Naive B cell (primary cell): ENCODE measurements at places on chromosomes 2 and 18. TPM values are rescaled to one million over a fixed set of nuclear protein-coding genes. Genes with fewer than 3 reads are reported as not detected.

GREB1L gene
- polyA plus RNA-seq, result 0.06 TPM

ELOA2 gene
- not detected for polyA plus RNA-seq

CYRIA gene
- polyA plus RNA-seq, result 14.7 TPM

CTNNA2 gene
- polyA plus RNA-seq, result not detected

PROM2 gene
- polyA plus RNA-seq, result not detected

KLHL30 gene
- not detected for polyA plus RNA-seq

ARHGAP15 gene
- polyA plus RNA-seq, result 208 TPM

SH3BP4 gene
- polyA plus RNA-seq, result 2.2 TPM

GAREM1 gene
- not detected for polyA plus RNA-seq

VAMP5 gene
- 68.5 TPM for polyA plus RNA-seq

- no peak for DNase-seq
These were observed 105.6 kb downstream of the MAP4K4 start for GRCh38 chr2:101803128-101803527.

DNA sequence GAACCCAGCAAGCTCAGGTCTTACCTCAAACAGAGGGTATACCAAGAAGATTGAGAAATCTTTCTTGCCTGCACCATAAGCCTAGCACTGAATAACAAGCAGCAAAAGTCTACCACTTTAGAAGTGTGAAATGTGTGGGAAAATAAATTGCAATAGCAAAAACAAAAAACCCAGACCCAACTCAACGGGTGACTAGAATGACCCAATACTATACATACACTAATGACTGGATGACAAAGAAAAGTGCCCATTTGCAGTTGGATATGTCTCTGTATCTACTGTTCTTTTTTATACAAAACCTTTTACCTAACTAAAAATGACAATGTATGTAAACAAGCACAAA lies 950.6 kb downstream of the TRIB2 start:
- no peak for DNase-seq

DNA sequence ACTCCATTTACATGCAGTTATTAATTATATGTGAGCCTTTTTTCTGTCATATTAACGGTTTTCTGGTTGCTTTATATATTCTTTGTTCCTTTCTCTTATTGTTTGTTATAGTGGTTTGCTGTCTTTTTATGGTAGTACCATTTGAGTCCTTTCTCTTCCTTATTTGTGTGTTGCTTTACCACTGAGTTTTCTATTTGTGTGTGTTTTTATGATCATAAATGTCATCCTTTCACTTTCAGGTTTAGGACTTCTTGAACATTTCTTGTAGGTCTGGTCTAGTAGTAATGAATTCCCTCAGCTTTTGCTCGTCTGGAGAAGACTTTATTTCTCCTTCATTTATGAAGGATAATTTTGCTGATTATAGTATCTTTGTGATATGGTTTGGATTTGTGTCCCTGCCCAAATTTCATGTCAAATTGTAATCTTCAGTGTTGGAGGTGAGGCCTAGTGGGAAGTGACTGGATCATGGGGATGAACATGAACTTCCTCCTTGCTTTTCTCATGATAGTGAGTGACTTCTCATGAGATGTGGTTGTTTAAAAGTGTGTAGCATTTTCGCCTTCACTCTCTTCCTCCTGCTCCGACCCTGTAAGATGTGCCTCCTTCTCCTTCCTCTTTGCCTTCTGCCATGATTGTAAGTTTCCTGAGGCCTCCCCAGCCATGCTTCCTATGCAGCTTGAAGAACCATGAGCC lies 11.5 kb downstream of the GCC2 start:
- DNase-seq, result no peak

GRCh38 chr2:204691911-204692510 lies 146.7 kb downstream of the PARD3B start:
- no peak for DNase-seq

DNA sequence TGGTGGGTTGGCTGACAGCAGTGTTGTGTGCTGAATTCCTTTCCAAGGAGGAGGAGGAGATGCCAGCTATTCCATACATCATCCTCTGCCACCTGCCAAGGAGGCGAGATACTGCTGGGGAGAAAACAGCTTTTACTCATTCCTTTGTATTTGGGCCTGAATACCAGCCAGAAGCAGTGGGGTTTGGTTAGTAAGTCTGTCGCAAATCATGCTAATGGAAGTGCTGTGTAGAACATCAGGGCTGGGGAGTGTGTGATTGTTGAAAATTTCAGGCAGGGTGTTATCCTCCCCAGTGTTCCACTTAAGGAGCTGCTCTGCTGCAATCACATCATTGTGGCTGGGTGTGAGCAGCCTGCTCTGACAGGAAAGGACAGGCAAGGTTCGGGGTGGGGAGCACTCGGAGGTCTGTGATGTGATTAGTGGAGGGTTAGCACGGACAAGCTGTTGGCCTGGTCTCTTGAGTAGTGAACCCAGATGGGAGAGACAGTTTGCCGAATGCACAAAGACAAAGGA lies 128.2 kb upstream of the DLX2 start:
- no peak for DNase-seq

DNA sequence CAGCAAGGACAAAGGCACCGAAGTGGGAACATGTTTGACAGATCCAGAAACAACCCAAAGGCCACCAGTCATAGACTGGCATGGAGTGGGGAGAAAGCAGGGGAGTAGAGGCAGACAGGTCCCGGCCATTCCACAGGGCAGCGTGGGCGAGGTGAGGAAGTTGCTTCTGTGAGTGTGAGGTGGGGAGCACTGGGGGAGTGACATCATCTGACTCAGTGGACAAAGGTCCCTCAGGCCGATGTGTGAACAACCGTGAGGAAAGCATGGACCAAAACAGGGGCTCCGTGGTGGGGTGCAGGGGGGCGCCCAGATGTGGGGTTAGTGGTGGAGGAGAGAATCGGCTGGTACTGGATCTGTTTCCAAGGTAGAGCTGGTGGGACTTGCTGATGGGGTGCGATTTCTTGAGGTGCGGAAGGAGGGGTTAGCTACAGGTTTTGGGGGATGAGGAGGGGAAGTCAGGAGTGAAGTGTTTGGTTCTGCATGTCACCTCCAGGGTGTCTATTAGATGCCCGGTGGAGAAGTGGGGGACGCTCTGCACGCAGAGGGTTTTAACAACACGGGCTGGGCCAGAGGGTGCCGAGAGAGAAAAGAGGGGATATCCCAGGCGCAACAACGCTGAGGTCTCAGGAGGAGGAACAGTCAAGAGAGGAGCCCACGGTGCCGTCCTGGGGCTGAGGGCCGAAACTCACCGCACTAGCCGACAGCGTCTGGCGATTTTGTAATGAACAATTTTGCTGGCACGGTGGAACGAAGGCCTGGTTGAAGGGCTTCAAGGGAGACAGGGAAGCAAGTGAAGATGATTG lies 2.5 kb upstream of the SFT2D3 start:
- DNase-seq, result no peak

DNA sequence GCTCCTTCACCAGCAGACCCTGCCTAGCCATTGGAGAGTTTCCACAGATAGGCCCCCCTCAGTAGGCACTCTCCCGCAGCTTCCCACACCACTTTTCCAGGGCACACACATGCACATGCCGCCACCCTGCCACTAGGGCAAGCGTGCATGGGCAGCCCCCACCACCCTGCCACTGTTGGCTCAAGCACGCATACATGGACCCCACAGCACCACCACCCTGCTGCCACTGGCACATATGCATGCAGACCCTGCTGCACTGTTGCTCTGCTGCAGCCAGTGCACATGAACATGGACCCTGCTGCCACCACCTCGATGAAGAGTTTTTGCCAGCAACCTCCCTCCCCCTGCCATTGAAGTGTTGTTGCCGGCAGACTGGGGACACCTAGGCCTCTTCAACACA lies 154.9 kb downstream of the FTCDNL1 start:
- no peak for DNase-seq

- DNase-seq, result no peak
These were observed 58.6 kb downstream of the ODC1 start for GRCh38 chr2:10389573-10389972.

DNA sequence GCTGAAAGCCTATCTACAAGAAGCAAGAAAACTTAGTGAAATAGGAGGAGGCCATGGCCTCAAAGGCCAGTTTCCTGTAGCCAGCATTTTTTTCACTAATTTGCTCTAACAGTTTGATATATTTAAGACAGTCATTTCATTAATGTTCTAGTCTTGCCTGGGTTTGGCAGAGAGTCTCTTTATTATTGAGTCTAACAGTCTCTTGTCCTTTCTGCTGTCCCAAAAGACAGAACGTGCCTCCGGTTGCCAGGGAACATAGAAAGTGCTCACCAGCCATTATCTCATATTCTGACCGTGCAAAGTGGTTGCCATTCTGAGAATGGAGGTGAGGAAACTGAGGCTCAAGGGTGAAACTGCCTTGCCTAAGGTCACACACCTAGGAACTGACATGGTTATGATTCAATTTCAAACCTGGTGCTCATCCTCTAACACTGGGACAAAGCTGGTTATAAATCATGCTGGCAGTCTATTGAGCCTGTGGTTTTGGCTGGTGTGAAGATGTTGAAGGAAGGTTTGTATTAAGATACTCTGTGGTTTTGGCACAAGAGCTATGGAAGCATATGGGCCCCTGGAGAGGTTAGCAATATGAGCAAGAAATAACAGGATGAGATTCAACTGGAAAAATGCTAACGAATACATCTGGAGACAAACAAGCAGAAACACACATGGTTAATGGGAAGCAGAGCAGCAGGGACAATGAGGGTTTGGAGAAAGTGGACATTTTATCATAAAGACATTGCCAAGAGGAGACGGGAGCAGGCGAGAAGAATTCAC lies 903.3 kb upstream of the KLHL29 start:
- DNase-seq, result no peak

DNA sequence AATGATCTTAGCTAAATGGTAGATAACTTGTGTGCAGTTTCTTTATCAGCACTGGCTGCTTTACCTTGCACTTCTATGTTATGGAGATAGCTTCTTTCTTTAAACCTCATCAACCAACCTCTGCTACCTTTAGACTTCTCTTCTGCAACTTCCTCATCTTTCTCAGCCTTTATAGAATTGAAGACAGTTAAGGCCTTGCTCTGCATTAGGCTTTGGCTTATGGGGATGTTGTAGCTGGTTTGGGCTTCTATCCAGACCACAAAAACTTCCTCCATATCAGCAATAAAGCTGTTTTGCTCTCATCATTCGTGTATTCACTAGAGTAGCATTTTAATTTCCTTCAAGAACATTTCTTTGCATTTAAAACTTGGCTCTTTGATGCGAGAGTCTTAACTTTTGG lies 123.7 kb downstream of the PIK3C3 start:
- no peak for DNase-seq

- DNase-seq, result no peak
These were observed 217.9 kb downstream of the VAPA start for GRCh38 chr18:10131460-10132395.

- no peak for DNase-seq
These were observed 35.3 kb upstream of the CAB39 start for GRCh38 chr2:230677201-230677946.

- DNase-seq, result no peak
These were observed 1.4 kb upstream of the DOK6 start for GRCh38 chr18:69399253-69399652.

DNA sequence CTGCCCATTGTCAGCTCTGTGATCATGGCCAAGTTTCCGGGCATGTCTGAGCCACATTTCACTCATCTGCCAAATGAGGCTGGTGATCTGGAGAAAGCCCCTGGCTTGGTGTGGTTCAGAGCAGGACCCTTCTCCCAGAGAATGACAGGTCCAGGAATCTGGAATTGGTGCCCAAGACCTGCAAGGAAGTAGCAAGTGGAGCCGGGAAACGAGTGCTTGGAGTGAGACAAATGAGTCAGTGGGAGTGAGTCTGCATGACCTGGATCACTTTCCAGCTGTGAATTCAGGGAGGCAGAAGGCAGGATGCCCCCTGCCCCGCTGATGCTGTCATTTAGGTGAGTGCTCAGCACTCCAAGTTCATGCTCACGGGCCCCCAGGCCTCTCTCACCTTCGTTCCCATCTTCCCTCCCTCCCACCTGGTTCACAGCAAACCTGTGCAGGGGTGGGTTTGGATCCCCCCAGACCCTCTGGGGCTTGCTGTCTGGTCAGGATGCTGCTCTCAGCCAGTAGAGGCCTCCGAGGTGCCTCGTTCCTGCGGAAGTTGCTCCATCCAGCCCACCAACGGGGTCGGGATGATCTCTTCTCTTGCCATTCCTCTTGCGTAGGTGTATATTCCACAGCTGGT lies 104.4 kb downstream of the INHBB start:
- DNase-seq, result no peak

DNA sequence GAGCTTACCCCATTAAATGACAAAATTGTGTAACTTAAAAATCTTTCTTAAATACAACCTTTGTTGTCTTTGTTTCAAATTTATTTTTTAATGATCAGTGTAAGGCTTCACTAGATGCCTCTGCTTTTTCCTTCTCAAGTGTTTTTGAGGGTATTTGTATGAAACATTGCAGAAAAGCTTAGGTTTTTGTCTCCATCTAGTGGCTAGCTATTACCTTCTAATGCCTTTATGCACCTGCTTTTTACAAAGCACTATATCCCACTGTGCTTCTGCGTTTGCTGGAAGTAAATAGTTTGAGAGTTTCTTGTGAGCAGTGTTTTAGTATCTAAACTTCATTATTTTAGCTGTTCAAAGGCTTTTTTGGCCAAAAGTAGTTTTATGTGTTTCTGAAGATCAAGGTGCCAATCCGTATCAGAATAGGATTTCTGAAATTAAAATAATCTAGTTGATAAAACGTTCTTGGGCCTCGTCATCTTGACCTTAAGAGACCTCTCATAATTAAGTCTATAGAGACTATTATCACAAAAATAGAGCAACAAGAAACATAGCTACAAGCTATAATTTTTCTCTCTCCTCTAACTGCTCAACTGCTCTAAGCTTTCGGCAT lies 47.0 kb downstream of the IWS1 start:
- DNase-seq, result peak; percentile 29

DNA sequence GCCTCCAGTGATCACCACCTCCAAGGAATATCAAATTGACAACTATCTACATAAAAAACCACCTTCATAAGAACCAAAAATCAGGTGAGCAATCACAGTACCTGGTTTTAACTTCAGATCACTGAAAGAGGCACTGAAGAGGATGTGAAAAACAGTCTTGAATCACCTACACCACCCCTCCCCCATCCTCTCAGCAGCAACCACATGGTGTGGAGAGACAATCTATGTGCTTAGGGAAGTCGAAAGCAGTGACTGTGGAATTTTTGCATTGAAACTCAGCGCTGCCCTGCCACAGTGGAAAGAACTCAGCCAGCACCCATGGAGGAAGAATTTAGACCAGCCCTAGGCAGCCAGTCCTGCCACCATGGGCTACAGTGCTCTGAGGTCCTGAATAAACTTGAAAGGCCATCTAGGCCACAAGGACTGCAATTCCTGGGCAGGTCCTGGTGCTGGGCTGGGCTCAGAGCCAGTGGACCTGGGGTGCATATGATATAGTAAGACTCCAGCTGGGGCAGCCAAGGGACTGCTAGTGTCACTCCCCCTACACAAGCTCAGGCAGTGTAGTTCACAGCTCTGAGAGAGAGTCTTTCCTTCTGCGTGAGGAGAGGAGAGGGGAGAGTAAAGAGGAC lies 75.6 kb downstream of the ATL2 start:
- no peak for DNase-seq

GRCh38 chr2:189116087-189116486 lies 63.5 kb downstream of the COL5A2 start:
- DNase-seq, result no peak

DNA sequence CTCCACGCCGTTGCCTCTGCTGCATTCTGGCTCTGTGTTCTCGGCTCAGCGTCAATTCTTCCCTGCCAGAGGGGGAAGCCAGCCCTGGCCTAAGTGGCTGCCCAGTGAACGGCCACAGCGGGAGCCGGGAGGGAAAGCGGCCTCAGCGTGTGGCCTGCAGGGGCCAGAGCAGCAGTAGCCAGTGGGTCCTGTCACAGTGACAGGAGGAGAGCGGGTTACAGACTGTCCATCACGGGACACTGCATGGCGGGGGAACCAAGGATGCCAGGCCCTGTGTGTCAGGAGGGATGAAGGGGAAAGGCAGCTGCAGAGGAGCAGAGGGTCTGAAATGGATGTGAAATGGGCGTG lies 39.7 kb downstream of the PDIA6 start:
- DNase-seq, result no peak
